ENCODE measurements at places on chromosomes 12 and 14.

GRCh38 chr12:11893998-11894397 lies 176.7 kb upstream of the BCL2L14 start:
- no peak for DNase-seq

- DNase-seq = no peak
These were observed 14.4 kb downstream of the HHIPL1 start for GRCh38 chr14:99659333-99659741.

- no peak for DNase-seq
These were observed 21.5 kb upstream of the SLC25A3 start for GRCh38 chr12:98572010-98572409.

DNA sequence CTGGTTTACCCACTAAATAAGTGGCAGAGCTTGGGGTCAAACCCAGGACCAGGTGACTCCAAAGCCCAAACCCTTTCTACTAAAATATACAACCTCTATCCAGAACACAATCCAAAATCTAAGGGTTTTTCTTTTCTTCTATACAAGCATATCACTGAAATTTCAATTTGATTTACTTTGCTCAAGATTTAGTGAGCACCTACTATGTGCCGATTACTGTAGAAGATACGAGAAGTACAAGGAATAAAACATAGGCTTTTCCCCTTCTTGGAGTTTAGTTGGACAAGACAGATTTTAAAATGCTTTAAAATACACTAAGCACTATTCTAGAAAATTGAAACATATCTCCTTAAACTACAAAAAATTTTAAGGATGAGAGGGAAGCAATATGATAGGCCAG lies 2.8 kb downstream of the L3HYPDH start:
- no peak for DNase-seq

- no peak for DNase-seq
These were observed 1.2 kb upstream of the TRHDE start for GRCh38 chr12:72270961-72271360.

- DNase-seq = no peak
These were observed 166.9 kb upstream of the DCN start for GRCh38 chr12:91349476-91349875.

GRCh38 chr14:93880021-93880820 lies 46.9 kb upstream of the FAM181A start:
- no peak for DNase-seq

GRCh38 chr12:10136637-10137205 lies 6.7 kb upstream of the CLEC7A start:
- no peak for DNase-seq

DNA sequence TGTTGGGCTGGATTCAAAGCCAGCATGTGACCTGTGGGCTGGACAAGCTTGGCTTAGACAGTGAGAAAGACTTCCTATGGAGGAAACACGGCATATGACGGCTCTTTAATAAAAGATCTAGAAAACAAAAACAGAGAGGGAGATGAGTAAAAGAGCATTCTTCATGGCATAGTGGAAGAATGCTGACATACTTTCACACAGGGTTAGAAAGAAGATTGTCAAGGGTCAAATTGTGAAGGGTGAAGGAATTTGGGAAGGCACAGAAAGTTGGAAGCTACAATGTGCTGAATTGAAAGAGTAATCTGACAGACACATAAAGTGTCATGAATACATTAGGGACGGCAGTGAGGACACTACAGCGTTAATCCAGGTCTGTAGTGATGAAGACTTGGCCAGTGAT lies 63.4 kb downstream of the GALNT4 start:
- no peak for DNase-seq

- DNase-seq = no peak
These were observed 62.7 kb downstream of the TTC7B start for GRCh38 chr14:90753456-90754005.

All from RCC 7860 (cell line).